ENCODE measurements at places on chromosomes 5 and 9. TPM values are rescaled to one million over a fixed set of nuclear protein-coding genes. Genes with fewer than 3 reads are reported as not detected.

Gene ABLIM3
- 2.8 TPM for total RNA-seq

Gene ARID3C
- 0.64 TPM for total RNA-seq

Gene GRK6
- total RNA-seq = 32.8 TPM

Gene TDRD7
- 3.2 TPM for total RNA-seq

Gene PNPLA7
- total RNA-seq = 0.24 TPM

Gene SLC45A2
- not detected for total RNA-seq

Gene NAIP
- 1.4 TPM for total RNA-seq

Gene STC2
- total RNA-seq = 235 TPM

Gene SLC28A3
- total RNA-seq = 7.7 TPM

Gene WDR38
- not detected for total RNA-seq

Gene GMCL2
- not detected for total RNA-seq

Gene S1PR3
- total RNA-seq = under 0.01 TPM

Gene LCN2
- 154 TPM for total RNA-seq

Gene MARCHF3
- 1.4 TPM for total RNA-seq

Gene PCDHB12
- not detected for total RNA-seq

Gene FRRS1L
- not detected for total RNA-seq
